Activated CD4-positive, CD25-positive, alpha-beta regulatory T cell (primary cell): ENCODE measurements at places on chromosomes 2 and 18.
A peak's percentile ranks its signal among the peaks of the same experiment; 100 is the strongest.

- DNase-seq: no peak
Observed at GRCh38 chr2:232061265-232061664, 99.8 kb downstream of the DIS3L2 start.

DNA sequence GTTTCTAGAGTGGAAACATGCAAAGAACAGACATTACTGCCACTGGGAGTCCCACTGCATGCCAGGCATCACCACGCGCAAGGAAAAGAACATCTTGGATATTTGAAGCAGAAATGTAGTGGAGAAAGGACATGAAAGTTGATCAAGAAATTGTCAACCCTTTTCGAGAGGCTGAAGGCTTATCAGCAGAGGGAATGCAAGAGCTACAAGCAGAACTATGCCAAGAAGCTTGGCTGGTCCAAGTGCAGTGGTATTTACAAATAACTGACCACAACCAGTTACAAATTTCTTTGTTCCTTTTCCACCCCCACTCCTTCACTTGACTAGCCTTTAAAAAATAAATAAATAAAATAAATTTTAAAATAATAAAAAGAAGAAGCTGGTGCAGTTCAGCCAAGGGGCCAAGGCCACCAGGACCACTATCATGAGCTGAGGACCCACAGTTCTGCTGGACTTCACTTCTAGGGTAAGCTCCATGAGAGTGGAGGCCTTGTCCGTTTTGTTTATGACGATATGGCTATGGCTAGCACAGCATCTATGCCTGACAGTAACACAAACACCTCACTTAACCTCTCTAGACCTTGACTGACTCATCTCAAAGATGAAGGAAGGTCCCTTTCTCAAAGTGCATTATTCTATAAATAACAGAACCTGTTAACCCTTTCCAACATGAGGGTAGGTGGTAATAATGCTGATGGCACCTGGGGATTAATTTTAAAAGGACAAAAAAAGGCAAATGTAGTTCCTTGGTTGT lies 20.9 kb downstream of the MARCHF4 start:
- DNase-seq: no peak

- no peak for DNase-seq
Observed at GRCh38 chr2:156427074-156427473, 9.1 kb upstream of the GPD2 start.

GRCh38 chr2:224039770-224040440 lies 819 bp upstream of the SERPINE2 start:
- no peak for DNase-seq

- DNase-seq: no peak
Observed at GRCh38 chr2:152655880-152656279, 61.4 kb downstream of the PRPF40A start.

DNA sequence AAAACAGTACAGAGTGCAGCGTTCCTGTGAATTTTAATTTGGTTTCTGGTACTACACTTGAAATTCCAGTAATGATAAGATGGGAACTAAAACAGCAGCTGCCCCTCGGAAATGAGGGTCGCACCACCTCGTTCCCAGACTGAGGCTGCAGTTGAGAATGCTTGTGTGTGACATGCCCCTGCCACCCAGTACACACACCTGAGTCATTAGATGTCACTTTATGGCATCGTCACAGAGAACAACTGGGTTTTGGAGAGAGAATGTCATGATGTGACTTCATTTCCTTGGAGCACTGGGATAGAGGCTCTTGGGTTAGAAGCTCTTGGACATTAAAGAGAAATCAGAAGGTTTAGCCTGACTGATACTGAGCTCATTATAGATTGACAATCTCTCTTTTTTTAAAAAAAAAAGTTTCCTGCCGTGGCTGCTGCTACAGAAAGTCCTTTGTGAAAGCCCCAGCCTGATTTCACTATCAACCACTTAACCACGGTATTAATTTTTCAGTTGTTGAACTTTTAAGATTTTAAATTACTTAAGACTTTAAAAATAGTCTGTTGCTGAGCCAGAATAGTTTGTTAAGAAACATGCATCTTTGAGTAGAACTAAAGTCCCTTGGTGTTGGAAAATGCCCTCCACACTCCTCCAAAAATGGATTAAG lies 24.5 kb downstream of the BCL2L11 start:
- no peak for DNase-seq

DNA sequence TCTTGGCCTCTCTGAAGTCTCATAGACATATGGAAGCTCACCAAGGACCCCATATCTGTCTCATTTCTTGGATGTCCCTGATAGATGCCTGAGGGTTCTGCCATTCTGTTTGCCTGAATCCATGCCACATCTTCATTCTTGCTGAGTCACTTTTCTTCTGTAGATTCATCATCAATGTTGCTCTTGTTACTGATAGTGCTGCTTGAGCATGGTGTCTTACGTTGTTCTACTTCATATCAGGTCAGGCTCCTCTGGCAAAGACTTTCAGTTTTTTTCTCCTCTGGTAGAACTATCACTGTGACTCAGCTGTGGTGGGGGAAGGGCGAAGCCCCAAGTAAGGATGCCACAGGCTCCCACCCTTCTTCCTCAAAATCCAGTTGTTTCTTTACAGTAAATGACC lies 885.2 kb downstream of the DCDC2C start:
- DNase-seq: no peak

- no peak for DNase-seq
Observed at GRCh38 chr2:18380321-18380720, 180.1 kb downstream of the RDH14 start.

DNA sequence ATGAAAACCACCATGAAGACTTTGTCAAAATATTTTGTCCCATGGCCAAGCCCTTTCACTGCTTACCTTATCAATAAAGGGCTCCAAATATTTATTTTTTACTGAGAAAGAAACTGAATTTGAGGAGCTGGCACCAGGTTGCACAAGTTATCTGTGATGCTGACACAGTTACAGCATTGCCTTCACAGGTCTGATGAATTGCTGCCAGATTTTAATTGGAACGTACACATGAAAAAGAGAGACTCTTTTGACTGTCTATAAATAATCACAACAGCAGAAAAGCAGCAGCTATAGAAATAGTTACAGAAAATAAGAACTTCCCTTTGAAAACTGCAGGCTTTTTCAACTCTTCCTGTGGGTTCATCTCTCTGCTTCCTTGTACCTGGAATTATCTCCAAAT lies 23.9 kb downstream of the TMEM200C start:
- DNase-seq: no peak

DNA sequence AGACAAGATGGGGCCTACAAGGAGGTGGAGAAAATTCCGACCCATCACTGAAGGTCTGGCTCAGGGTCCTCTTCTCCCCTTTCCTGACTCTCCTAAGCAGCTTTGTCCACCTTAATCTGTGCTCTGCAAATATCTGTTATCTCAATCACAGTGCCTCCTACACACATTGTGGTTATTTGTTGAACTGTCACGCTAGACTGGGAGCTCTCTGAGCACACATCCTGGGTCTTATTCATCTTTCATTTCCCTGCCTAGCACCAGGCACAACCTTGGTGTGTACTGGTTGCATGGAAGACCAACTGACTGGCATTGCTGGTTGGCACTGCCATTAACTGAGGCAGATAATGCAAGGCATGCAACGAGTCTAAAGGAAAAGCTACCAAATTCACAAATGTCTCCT lies 122.9 kb upstream of the ST6GAL2 start:
- DNase-seq: no peak

DNA sequence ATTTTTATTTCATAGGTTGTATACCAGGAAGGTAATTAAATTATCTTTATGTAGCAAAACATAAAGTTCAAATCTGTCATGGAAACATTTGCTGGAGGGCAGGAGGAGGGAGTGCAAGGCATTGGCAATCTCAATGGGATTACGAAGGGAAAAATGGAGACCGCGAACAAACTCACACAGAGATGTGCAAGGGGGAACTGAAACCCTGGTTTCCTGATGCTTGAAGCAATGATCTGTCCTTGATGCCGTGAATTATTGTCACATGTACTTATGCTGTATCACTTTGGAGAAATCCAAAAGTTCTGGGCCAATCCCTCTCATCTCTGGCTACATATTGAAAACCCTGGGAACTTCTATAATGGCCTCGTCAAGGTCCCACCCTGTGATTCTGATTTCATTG lies 65.0 kb upstream of the MFF start:
- no peak for DNase-seq

DNA sequence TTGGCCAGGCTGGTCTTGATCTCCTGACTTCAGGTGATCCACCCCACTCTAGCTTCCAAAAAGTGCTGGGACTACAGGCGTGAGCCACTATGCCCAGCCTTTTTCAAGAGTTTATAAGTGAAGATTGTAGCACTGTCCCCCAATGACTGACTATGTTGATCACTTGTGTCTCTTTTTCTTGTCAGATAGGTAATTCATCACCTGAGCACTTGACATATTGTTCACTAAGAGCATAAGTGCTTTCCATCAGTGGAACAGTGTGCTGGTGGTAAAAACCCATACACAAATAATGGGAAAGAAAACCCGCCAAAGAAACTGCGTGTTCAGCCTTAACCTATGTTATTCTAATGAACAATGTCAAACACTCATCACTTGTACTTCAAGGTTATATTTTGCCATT lies 414.4 kb upstream of the CDH7 start:
- no peak for DNase-seq

- no peak for DNase-seq
Observed at GRCh38 chr2:23593752-23594459, 208.9 kb downstream of the KLHL29 start.

DNA sequence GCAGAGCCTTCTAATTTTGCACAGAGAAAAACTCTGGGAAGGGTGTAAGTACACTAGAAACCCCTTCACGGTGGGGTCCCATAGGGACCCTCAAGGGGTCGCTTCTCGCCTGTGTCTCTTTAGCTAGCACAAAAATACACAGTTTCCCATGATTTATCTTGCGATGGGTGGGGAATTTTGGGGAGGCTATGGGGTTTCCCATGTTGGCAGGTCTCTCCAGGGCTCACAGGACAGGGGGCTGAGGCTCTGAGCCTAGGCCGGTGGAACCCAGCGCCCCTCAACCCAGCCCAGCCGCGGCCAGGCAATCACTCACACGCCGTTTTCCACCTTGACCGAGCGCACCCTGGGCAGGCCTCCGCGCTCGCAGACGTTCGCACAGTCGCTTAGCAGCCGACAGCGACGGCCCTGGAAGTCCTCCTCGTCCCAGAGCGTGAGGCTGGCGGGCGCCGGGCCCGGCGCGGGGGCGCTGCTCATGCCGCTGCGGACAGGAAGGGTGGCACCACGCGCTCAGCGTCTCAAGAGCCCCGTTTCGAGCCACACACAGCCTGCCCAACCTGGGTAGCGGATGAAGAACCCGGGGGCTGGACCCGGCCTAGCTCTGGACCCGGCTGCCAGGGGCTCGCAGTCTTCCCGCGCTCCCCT lies 398 bp downstream of the CRYBA2 start:
- no peak for DNase-seq

GRCh38 chr2:43906448-43907109 lies 67.8 kb downstream of the ABCG8 start:
- no peak for DNase-seq

- no peak for DNase-seq
Observed at GRCh38 chr2:1603521-1603920, 140.8 kb downstream of the PXDN start.

- DNase-seq: no peak
Observed at GRCh38 chr2:5026571-5027234, 665.5 kb upstream of the SOX11 start.

GRCh38 chr18:22681908-22682307 lies 251.2 kb upstream of the RBBP8 start:
- no peak for DNase-seq

GRCh38 chr2:96523659-96524481 lies 12.7 kb upstream of the ARID5A start:
- DNase-seq: no peak

- DNase-seq: no peak
Observed at GRCh38 chr18:12231040-12231882, 22.9 kb upstream of the CIDEA start.

DNA sequence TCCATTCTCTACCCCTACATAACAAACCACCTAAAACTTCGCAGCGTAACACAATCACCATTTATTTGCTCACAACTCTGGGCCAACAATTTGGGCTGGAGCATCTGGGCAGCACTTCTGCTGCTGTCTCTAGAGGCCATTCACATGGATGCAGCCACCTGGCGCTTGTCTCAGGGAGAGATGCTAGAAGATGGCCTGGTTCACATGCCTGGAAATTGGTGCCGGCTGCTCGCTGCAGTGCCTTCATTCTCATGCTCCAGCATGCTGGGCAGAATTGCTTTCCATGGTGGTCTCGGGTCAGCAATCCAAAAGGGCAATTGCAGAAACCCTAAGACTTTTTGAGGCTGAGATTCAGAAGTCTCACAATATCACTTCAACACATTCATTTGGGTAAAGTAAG lies 157.4 kb downstream of the SUCLG1 start:
- no peak for DNase-seq

DNA sequence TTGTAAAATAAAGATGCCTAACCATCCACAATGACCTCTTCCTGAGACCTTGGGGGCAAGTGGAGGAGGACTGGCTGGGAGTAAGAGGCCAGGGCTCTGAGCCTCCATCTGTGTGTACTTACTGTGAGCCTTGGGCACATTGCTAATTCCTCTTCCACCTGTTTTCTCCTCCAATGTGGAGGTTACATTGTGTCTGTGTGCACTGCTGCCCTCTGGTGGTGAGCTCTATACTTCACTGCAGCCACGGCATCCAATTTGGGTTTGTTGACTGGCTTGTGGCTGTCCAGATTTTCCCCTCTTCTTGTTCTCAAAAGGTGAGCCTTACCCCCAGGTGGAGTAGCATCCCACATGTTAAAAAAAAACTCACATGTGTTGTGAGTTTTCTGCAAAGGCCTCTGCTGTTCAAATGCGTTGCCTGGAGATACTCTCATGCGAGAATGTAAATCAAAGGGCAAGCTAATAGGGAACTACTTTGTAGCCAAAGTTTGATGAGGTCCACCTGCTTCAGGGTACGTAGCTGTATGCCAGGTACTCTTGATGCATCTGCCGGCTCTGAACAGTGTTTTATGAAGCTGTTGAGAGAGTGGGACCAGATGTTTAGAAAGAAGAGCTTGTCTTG lies 80.8 kb downstream of the APOB start:
- DNase-seq: peak; percentile 58

DNA sequence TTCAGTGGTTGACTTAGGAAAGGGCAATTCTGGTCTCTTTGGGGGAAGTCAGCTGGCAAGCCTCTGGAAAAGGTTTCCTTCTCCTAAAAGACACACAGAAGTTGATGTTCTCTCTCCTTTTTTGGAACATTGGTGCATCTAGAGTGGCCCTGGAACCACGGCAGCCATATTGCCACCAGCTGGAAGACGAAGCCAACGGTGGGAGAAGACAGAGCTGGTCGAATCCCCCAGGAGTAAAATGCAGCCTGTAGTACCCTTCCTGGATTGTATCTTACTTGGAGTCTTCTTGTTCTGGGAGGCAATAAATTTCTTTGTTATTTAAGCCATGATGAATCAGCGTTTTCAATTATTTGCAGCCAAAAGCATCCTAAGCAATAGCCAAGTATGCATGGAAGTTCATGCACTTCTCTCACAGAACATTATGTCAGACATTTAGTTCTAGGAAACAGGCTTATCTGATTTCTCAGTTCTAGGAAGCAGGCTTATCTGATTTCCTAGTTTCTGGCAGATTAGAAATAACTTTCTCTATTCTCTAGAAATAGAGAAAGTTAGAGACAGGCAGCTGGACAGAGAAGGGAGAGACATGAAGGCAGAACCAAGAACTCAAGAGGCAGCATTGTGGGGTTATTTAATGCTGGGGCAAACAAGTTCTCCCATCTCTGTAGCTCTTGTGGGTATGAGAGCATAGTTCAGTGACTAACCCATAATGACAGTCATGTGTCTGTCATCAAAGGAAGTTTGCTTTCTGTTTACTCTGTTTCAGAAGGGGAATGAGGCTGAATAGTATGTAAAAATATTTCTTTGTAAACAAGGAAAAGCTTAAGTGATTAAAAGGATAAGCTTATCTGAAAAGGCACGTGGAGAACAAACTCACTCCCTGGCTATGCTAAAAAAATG lies 40.5 kb upstream of the NABP1 start:
- no peak for DNase-seq

GRCh38 chr2:120206022-120206581 lies 17.1 kb downstream of the TMEM185B start:
- peak; percentile 34 for DNase-seq
